RKO (cell line): ENCODE measurements at places on chromosomes 12 and 14.

GRCh38 chr12:87603727-87604126 lies 425.5 kb downstream of the C12orf50 start:
- DNase-seq = no peak

DNA sequence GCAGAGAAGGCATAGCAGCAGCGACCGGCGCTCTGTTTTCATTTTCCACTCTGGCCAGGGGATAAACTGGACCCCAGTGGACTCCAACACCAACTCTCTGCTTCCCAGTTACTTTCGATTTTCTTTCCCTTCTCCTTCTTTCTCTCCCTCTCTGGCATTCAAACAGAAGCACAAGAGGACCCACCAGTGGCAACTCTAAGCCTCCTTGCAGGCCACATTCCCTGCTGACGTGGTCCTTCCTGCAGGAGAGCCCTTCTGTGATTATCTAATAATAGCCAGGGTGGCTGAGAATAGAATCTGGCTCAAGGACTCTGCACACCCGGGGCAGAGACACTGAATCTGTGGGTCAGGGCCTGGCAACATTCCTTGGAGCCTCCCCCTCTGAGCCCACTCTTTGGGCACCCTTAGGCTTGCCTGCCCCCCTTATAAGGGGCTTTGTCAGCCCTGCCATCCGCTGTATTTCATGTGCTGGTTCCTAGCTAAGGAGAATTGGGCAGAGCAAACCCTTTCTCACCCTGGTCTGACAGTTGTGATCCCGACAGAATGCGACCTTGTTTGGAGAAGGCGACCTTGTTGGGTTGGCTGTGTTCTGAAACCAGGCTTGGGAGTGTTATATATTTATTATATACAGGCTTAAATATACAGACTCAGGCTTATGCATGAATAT lies 8.2 kb upstream of the HOXC6 start:
- no peak for DNase-seq

DNA sequence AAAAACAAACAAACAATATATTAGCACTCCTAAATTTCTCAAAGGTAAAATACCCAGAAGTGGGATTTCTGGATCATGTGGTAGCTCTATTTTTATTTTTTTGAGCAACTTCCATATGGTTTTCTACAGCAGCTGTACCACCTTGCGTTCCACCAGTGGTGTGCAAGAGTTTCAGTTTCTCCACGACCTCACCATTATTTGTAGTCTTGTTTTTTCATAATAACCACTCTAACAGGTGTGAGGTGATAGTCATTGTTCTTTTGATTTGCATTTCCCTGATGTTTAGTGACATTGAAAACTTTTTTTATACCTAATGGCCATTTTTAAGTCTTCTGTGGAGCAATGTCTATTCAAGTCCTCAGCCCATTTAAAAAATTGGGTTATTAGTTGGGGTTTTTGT lies 127.3 kb upstream of the SLC38A2 start:
- no peak for DNase-seq

- DNase-seq = no peak
These were observed 42.8 kb downstream of the PRICKLE1 start for GRCh38 chr12:42546709-42547108.

- no peak for DNase-seq
These were observed 100.5 kb downstream of the ZNF664 start for GRCh38 chr12:124073356-124074035.

- no peak for DNase-seq
These were observed 267.4 kb downstream of the ALG10 start for GRCh38 chr12:34289431-34290380.

DNA sequence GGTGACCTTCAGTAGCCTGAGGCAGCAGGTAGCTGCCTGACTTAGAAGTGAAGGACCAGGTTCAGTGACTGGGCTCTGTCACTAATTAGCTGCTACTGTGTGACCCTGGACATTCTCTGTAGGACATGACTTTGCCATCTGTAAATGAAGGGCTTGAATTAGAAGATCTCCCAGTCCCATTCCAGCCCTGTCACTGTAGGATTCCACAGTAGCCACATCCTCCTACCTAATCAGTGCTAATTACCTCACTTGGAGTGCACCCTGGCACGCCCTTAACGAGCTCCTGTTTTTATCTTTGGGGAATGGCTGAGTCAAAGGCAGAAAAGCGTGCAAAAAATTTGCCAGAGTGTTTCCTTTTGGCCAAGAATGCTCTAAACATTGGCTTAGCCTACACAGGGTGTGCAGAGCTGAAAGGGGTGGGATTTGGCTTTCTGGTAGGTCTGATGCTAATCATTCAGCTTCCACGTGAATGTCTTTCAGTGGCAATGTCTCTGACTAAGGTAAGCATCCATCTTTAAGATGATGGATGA lies 6.8 kb downstream of the NTF3 start:
- DNase-seq = no peak

GRCh38 chr14:26289891-26290486 lies 307.8 kb downstream of the NOVA1 start:
- no peak for DNase-seq

DNA sequence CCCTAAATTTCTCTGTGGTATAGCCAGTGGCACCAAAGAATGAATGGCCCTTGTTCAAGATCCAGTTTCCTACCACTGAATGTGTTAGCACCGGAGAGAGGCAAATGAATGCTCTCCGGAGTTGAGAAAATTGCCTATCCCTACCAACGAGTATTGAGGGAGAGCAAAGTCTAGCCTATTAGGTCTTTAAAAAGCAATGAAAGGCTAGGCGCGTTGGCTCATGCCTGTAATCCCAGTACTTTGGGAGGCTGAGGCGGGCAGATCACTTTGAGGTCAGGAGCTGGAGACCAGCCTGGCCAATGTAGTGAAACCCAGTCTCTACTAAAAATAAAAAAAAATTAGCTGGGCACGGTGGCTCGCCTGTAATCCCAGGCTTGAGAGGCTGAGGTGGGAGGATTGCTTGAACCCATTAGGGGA lies 898 bp upstream of the RAB15 start:
- no peak for DNase-seq

GRCh38 chr14:70685474-70686197 lies 43.9 kb downstream of the TTC9 start:
- DNase-seq = no peak

DNA sequence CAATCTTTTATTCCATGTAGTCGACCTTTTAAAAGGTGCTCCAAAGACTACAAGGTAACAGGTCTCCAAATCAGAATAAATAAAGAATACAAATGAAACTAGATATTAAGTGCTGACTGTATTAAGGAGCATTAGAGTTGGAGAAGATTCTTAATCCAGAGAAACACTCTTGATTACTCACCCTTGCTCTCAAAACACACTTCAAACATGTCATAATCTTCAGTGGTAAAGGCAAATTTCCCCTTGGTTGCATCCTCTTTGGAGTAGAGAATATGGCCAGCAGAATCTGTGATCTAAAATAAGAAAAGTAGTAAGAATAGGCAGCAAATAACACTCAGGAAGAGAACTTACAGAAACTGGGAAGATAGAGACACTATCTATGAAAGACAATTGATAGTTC lies 24.6 kb downstream of the TMED10 start:
- DNase-seq = no peak

GRCh38 chr14:20179880-20180279 lies 10.8 kb upstream of the OR11G2 start:
- DNase-seq = no peak

DNA sequence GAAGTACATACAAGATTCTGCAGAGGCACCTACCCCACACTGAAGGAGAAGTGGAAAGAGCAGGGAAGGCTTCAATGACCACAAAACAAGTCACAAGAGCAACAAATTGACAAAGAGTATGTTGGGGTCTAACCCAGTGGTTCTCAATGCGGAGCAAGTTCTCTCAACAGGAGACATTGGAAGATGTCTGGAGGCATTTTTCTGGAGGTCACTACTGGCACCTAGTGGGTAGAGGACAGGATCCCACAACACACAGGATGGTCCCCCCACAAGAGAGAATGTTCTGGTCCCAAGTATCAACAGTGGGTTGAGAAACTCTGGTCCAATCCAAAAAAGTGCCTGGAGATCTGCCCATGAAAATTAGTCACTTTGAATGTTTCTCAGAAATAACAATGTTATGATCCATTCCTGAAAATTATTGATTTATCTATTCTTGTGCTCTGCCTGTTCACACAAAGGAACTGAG lies 3.4 kb downstream of the SSH1 start:
- DNase-seq = peak; percentile 76

DNA sequence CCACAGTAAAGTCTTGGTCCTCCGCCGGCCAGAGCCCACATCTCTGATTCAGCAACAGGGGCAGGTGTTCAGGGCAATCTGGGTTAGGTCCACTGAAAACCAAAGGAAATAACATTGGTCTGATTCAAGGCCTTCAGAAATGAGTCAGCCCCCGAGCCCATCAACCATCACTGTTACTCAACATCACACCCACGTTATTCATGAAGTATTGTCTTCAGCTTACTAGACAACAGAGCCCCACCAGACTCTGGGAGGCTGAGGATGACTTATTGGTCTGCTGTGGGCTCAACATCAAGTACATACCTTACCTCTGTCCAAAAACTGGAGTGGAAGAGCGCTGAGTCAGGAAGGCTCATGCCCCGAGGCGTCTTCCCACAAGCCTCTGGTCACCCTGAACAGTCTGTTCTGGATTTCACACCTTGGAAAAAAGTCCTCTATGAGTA lies 97.5 kb downstream of the ZFP36L1 start:
- DNase-seq = peak; percentile 100

- no peak for DNase-seq
These were observed 62.9 kb upstream of the EEA1 start for GRCh38 chr12:92992041-92992440.

GRCh38 chr14:38079268-38079667 lies 128.4 kb upstream of the SSTR1 start:
- DNase-seq = no peak

DNA sequence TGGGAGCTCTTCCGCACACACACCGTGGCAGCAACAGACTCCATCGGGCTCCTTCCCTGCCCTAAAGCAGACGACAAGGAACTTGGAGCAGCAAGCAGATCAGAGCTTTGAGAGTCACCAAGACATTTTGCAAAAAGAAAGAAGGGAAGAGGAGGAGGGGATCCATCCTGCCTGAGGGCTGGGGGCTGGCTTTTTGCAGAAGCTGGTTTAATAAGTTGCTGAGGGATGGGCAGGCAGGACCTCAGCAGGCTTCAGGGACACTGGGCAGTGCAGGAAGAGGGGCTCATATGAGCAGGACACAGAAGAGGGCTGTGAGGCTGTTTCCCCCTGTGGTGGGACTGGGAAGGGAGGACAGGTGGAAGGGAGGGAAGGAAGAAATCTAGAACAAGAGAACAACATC lies 133.4 kb upstream of the GSC start:
- no peak for DNase-seq

DNA sequence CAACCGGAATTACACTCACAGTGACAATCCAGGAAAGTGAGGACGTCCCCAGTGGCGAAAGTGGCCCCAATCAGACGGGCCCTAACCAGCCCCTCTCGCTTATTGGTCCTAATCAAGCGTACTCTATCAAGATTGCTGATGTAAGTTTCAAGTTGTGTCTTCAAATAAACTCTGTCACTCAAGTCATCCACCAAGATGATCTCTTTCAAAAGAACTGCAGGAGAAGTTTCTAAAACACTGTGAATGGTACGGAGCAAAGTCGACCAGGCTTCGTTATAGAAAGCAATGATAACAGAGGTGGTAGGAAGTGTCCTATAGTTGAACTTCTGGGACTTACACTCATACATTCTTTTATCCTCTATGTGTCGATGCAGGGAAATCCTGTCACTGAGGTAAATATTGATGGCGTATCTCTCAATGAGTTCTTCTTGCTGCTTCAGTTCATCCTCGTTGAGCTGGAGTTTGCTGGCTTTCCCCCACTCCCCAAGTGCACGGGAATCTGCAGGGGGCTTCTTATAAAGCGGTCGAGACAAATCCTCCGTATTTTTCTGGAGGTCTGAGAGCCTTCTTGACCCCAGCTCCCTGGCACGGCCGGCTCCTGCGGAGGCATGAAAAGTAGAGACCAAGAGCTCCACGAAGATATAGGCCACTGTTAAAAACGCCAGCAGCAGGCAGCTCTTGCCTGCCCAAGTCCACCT lies 604 bp downstream of the GALNT4 start:
- peak; percentile 20 for DNase-seq

DNA sequence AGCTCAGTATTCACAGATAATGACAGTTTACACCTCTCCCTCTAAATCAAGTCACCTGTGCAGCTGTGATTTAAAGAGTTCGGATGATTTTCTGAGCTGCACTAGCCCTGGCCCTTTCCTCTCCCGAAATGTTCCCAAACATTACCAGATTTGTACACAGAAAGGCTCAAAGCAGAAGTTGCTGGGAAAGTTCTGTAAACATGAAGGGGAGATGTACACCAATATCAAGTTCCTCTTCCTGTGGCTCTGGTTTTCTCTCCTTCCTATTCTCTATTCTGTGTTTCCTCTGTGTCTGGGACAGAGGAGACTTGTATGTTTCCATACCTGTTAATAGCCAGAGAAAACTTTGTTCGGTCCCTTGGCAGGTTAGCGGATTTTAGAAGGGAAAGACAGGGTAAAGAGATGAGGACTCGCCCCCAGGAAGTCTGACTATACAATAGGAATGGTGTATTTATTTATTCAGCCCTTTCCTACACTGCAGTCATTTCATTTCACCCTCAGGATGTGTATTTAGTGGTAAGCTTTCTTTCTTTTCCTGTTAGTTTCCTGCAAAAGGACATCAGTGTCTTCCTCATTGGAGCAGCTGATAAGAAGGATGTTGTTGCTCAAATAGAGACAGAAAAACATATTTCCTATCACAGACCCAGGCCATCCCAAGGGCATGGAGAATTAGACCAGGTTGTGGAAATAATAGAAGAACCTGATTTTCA lies 7.6 kb upstream of the NUMB start:
- no peak for DNase-seq
